ENCODE measurements at places on chromosomes 5 and 9.

- DNase-seq: peak; percentile 94
Measured at GRCh38 chr5:52896534-52897237, 92.5 kb upstream of the ITGA2 start.

DNA sequence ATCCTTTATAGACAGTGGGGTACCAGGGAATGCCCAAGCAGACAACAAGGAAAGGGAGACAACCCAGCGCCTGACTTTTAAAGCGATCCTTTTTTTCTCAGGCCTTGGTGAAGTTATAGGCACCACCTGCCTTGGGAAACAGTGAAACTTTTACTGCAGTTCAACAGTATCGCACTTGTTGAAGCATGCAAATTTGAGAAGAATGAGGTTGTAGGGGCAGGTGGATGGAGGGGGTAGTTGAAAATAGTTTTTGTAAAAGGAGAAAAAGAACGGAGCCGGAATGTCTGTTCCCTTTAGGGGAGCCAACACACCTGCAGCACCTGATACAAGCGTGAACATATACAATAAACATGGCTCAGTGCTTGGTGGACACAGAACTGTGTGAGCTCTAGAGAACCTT, 190.2 kb upstream of the NR3C1 start:
- no peak for DNase-seq

GRCh38 chr9:121878271-121878822, 214.8 kb downstream of the TTLL11 start:
- DNase-seq: no peak

DNA sequence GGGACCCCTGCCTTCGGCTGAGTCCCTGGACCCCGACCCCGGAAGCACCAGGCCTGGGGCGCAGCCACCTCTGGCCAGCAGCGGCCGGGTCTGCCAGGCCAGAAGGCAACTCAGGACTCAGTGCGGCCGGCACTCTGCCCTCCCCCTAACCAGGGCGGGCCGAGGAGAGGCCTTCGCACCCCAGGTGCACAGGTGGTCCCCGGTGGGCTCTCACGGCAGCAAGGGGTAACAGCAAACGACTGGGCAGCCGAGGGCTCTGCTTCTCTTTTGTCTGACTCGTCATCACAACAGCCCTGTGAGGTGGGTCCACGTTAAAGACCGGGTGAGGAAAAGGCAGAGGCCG, 20.7 kb upstream of the NOTCH1 start:
- DNase-seq: no peak

DNA sequence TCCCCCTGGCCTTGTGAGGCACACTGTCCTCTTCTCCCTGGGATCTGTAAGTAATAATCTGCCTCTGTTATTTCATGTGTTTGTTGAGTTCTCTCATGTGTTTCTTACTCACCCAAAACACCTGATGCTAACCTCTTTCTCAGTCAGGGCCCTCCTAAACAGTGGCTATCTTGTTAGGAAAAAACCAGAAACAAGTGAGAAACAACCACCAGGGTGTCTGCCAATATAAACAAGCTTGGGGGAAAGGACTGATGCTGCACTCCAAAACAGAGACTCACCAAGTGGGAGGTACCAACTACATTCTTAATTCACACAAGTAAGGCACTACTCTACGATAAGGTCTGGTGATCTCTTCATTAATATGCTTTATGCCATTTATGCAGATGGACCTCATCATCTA, 564.4 kb downstream of the SEMA5A start:
- no peak for DNase-seq

DNA sequence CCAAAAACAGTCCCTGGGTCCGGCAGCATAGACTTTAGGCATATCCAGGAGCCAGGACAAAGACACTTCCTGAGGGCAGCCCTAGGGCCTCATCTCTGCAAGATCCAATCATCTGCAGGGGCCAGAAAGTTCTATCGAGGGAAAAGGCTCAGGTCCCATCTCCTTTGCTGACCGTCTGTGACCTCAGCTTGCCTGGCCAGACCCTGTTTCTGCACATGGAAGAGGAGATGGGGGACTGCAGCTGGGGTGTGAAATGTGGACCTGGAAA, 51.0 kb upstream of the FCN1 start:
- DNase-seq: no peak

DNA sequence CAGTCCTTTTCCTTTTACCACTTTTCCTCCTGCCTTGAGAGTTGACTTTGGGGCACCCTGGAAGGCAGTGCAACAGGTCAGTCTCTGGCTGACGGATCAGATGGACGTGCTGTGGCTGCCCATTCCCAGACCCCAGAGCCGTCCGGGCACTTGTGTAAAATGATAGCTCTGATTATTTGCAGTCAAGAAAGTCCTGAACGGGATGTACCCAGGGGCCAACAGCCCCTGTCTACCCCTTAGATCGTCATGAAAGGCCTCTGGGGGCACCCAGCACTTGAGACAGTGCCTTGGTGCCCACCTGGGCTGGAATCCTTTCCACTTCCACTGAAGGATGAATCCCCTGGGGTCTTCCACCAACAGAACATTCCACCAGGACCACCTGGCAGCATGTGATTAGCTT, 17.7 kb upstream of the ANGPTL2 start:
- DNase-seq: no peak

GRCh38 chr5:160020266-160020770, 11.4 kb downstream of the TTC1 start:
- no peak for DNase-seq

- DNase-seq: no peak
Measured at GRCh38 chr5:43730832-43731342, 127.9 kb downstream of the NNT start.

DNA sequence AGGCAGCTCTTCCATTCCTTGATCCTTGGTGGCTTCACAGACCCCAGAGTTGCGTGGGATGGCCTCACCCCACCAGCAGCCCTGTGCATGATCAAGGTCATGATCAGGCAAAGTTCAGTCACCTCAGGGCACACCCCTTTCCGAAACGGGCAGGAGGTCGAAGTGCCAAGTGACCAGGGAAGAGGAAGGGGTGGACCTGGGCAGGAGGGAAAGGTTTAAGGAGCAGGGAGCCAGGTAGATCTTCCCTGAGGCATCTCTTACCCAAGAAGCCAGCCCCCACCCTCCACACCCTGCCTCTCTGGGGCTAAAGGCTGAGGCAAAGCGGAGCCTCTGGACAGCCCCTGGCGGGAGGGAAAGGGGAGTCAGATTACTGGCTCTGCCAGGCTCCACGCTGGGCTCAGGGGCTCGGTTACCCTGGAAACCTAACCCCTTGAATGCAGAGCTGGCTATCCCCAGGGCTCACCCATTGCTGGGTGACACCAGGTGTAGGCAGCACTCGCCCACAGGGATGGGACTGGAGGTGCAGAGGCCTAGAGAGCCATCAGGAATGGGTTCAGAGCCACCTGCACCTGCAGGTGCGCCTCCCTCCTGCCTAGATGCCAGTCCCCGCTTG, 3.6 kb downstream of the MGAT4B start:
- no peak for DNase-seq

GRCh38 chr5:107304684-107305083, 366.1 kb downstream of the EFNA5 start:
- no peak for DNase-seq

GRCh38 chr9:93237540-93237939, 53.6 kb downstream of the WNK2 start:
- no peak for DNase-seq

- DNase-seq: no peak
Measured at GRCh38 chr5:78738104-78738503, 89.5 kb upstream of the LHFPL2 start.

DNA sequence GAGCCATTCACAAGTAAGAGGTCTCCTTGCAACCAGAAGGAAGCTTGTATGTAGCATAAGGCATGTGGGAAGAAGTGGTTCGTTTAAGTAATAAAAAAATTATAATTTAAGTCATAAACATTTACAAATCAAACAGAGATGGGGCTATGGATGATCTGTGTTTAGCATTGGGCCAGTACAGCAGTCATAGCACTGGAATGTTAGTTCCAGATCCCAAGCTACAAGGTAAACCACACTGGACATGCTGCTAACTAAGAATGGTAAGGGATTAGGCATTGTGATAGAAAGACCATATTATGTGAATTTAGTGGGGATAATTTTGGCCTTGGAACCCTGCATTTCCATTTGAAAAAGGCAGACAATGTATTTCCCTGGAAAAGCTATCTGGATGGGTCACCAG, 170.4 kb upstream of the KCNN2 start:
- DNase-seq: no peak

DNA sequence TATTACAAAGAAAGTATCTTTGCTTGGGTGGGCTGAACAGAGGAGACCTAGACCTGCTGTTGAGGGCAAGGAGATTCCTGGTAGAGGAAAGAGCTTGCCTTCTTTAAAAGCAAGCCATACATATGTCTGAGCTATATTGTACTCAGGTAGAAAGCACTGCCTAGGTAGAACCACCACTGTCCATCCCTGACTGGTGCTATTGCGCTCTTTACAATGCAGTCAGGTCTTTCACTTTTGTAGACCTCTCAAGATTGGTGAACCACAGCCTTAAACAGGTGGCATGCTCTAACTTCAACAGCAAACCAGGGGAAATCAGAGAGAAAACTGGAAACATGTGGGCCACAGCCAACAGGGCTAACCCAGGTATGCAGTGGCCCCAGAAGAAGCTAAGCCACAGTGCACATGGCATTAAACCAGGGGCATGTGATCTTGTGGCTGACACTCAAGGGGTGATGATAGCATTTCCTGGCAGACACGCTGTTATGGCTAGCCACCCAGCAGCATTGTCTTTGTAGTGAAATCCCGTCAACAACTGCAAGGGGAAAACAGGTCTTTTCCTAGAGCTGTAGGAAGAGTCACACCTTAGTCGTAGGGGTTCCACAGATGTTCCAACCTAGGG, 253.9 kb upstream of the PCSK5 start:
- DNase-seq: no peak

DNA sequence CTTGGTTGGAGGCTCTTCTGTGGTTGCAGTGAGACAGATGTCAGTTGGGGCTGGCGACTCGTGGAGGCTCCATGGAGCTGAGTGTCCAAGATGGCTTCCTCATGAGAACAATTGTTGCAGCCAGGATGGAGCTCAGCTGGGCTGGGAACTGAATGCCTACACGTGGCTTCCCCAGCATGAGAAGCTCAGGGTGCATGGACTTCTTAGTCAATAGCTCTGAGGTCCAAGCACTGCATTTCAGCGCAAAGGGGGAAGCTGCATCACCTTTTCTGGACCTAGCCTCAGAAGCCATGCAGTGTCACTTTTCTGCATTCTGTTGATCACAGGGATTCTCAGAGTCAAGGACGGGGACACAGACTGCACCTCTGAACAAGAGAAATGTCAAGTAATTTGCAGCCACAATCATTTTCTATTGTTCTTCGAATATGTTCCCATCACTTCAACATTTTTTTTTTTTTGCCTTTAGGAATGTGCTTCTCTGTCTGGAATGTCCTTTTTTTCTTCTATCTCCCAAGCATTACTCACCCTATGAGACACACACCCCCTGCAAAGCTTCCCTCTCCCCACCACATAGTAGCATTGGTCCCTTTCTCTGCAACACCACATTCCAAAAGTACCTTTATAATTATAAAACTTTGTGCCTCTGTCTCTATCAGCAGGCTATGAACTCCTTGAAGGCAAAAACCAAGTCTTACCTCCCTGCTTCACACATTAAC, 57.5 kb upstream of the STK32A start:
- peak; percentile 89 for DNase-seq

DNA sequence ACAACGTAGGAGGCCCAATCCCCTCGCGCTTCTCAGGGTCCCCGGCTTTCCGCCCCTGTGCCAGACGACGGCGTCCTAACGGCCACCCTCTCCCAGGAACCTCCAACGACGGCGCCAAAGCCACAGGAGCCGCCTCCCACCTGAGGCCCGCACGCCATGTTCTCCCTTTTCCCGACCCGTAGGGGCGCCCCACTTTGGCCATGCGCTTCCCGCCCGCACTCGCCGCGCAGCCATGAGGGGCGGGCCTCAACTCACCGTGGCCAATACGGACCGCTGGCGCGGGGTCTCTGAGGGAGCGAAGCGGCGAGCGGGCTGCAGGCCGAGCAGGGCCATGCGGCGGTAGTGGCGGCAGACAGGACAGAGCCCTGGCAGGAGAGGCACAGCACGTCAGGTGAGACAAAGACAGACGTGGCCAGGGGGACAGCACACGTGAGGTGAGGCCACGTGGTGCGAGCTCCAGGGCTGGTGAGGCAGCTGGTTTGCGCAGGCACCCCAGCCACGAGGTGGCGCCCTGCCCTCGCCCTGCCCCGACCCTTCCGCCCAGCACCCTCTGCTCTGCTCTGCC, 1005.5 kb upstream of the PTPRD start:
- no peak for DNase-seq

GRCh38 chr9:122099271-122099869, 6.3 kb upstream of the TTLL11 start:
- DNase-seq: peak; percentile 73

DNA sequence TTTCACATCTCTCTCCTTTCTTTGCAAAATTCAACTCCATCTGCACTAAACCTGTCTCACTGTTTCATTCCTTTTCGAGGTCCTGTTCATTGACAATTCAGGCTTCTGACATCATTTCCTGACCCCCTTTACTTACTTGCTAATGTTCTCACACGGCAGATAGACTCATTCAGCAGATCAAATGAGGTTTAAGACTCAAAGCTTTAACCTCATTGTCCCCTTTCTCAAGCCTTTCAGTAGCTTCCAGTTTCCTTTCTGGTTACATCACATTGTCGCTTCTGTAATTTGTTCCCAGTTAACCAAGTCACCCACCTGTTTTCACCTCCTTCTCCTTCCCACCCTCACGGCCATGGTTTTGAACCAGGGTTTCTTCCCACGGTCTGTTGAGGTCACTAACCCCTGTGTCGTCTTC, 143.4 kb upstream of the OTULINL start:
- no peak for DNase-seq

DNA sequence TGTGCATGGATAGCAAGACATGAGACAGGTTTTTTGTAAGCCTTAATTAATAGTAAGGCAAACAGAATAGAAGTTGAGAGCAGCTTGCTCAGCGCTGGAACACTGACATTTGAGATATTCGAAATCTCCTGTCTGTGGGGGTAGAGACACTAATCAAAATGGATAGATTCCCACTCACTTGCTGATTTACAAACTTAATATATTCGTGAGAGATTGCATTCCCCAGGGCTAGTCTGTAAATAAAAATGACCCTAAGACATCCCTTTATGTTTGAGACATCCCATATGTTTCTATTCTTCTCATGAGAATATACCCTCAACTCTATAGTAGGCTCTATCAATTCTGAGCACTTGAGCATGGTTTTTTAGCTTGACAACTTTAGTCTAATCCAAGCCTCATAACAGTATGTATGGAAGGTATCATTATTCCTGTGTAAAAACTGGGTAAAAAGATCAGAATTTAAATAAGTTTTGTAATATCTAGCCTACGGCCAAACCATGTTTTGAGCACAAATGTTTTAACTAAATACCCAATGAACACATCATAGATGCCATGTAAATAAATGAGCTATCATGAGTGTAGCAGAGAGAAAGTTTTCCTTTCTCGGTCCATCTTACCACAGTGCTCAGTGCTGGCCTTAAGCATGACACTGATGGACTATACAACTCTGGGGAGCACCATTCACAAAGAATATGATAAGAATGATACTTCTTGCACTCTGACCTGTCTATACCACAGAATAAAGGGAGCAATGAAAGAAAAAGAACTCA, 609.2 kb downstream of the PSAT1 start:
- DNase-seq: no peak

All from fibroblast of upper back skin (primary cell).